Naive thymus-derived CD8-positive, alpha-beta T cell (primary cell): ENCODE measurements at places on chromosomes 16 and 17. TPM values are rescaled to one million over a fixed set of nuclear protein-coding genes. Genes with fewer than 3 reads are reported as not detected.

DNA sequence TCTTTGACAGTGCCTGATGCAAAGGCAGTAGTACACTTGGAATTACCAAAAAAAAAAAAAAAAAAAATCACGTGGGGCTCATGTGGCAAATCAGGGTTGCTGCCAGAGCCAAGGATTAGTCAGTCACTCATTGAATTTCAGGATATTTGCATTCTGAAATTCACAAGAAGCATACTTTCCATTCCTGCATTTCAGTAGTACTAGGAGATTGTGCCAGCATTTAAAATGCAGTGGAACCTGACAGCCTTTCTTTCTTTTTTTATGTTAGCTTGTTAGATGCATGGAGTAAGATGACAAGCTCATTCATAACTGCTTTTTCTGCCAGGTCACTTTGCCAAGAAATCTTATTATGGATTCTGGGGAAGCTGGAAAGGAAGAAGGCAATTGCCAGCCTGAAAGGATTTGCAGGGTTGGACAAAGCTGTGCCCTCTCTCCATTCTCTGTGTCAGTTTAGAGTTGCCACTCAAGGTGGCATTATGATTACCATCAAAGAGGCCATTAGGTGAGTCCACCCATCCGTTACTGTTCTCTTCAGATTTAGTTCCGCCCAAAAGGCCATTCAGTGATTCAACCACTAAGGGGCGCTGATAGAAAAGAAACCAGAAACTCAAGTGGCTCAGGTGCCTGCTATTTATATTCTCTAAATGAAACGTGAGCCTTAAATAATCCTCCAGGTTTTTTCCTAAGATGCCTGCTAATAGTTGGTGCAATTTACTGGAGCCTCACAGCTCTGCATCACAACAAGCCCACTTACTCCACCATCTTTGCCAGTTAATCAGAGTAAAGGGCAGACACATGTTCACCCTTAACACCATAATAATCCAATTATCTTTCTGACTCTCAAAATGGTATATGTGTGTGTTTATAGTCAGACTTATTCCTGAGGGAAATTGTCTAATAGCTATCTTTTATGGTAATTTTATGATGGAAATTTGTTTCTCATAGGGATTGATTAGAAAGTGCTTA lies 59.0 kb downstream of the TANGO6 start:
- no peak for DNase-seq

DLX3 gene
- not detected for total RNA-seq

DNA sequence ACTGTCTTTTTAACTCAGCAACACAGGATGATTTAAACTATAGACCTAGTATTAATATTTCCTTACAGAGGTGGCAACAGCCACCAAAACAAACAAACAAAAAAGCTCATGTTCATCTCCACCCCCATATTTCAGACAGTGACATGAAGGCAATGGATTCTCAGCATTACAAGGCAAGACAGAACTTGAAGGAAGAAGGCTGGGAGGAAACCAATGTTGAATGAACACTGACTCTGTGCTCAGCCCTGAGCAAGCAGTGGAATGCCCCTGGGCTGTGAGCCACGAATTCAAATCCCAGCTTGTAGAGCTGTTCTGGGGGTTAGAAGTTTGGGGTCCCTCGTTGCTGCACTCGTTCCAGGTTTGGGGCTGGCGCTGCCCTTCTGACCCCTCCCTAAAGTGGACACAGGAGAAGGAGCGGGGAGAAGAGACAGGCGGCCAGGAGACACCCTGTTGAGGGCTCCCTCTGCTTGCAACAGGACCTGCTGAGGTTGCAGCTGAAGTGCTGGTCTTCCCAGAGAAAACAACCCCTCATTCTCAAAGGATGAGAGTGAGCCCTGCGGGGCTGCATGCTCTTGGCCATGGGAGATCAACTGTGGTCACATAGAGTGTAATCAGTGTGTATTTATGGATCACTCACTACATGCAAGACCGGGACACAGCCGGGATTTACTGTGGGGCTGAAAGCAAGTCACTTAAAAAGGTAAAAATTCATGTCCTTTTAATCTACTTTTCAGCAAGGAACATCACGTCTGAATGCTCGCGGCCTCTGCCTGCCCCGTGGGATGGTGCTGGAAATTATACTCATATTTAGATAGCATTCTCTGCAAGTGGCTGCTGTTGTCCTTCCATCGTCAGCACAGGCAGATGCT lies 34.3 kb downstream of the MYH3 start:
- DNase-seq: no peak

DNA sequence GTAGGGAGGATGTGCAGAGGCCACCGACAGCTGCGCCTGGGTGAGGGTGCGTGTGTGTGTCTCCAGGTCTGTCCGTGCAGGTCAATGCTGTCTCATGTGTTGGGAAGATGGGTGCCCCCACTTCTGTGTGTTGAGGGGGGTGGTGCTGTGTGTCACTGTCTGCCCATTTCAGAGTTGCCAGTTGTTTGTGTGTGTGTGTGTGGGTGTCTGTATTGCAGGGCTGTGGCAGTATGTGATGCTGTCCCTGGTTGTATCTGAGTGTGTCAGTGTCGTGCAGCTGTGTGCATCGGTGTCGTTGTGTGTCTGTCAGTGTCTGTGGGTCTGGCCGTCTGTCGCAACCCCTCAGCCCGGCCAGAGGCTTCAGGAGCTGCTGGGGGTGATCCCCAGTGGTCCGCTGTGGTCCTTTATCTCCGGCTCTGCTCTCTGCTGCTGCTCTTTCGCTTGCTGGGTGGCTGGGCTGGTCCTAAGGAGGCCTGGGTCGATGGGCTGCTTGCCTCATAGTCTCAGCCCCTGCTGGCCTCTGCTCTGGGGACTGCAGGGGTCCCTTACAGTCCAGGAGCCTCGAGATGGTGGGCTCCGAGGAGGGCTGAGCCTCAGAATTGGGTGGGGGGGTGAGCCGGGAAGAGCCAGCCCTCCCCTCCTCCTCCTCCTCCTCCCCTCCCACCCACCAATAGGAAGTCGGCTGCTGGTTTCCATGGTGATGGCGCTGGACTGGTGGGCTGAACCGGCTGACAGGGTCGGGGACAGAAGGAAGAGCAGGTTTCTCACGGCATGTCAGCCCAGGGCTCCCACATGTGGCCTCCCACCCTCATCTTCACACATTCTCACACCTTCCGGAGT lies at the start of gene TSPOAP1:
Gene TSPOAP1, minus strand, starts transcription at position 601 of the 840 bp plus-strand sequence. CDS start 875 bp downstream, outside the sequence.
- DNase-seq: peak; percentile 32

DNA sequence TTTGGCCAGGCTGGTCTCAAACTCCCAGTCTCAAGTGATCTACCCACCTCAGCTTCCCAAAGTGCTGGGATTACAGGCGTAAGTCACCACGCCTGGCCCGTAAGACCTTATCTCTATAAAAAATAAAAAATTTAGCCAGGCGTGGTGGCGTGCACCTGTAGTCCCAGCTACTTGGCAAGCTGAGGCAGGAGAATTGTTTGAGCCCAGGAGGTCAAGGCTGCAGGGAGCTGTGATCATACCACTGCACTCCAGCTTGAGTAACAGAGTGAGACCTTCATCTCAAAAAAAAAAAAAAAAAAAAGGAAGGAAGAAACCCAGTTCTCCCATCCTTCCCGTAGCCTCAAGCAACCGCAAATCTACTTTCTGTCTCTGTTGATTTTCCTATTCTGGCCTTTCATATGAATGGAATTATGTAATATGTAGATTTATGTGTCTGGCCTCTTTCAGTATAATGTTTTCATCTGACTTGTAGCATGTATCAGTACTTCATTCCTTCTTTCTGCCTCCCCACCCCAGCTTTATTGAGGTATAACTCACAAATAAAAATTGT lies 11.2 kb downstream of the CASC3 start:
- no peak for DNase-seq

GRCh38 chr17:45190503-45191255 lies 29.0 kb downstream of the HEXIM2 start:
- DNase-seq: no peak

RRAD gene
- total RNA-seq: not detected

DNA sequence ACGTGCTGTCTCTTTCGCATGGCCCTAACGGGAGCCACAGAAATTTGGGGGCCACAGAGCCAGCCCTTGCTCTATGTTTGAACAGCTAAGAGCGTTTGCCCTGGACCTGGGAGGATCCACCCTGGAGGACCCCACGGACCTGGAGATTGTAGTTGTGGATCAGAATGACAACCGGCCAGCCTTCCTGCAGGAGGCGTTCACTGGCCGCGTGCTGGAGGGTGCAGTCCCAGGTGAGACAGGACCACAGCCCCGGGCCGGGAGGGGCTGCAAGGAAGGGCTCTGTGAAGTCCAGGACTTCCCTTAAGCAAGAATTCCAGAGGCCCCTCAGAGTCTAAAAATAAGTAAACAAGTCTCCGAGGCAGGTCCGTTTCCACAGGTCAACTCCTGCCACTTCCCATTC lies 11.9 kb downstream of the CDH15 start:
- DNase-seq: no peak

DNA sequence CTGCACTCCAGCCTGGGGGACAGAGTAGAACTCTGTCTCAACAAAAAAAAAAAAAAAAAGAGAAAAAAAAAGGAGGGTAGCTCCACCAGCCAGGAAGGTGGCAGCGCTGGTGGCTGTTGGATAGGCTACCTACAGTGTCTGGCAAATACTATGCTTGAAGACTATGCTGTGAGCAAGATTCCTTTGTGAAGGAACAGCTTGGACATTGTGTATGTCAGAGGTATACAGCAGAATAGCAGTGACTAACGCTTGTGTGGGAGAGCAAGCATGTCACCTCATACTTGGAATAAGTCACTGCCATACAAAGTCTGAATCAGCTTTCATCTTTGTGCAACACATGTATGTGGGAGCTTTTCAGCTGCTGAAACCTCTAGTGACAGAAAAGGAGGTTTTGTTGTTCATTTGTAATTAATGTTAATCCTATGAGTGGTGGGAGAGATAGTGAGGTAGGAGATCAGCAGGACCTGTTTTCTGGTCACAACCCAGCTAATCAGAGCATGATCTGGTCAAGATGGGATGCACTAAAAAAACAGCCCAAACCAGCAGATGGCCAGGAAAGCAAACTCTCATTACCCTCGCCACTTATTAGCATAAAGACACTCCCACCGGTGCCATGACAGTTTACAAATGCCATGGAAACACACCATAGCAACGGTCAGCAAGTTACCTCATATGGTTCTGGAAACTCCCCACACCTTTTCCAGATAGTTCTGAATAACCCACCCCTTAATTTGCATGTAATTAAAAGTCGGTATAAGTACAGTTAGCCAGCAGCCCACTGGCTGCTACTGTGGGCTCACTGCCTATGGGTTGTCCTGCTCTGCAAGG lies 6.8 kb upstream of the ITGAD start:
- no peak for DNase-seq

DNA sequence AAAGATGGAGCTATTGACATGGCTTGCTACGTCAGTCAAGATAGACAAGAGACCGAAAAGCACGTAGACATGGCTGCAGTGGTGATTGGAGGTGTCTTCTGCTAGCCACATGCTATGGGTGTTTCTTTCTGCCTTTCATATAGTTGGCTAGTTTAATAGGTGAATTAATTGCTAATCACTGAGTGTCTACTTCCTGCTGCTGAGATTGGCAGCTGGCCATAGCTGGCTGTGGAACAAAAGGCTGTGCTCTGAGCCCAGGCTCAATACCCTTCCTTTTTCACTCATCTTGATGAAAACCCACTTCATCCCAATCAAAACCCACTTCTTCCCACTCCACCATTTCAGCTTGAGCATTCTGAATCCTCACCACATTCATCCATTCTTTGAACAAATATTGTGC lies 221.4 kb upstream of the MAF start:
- DNase-seq: no peak

DNA sequence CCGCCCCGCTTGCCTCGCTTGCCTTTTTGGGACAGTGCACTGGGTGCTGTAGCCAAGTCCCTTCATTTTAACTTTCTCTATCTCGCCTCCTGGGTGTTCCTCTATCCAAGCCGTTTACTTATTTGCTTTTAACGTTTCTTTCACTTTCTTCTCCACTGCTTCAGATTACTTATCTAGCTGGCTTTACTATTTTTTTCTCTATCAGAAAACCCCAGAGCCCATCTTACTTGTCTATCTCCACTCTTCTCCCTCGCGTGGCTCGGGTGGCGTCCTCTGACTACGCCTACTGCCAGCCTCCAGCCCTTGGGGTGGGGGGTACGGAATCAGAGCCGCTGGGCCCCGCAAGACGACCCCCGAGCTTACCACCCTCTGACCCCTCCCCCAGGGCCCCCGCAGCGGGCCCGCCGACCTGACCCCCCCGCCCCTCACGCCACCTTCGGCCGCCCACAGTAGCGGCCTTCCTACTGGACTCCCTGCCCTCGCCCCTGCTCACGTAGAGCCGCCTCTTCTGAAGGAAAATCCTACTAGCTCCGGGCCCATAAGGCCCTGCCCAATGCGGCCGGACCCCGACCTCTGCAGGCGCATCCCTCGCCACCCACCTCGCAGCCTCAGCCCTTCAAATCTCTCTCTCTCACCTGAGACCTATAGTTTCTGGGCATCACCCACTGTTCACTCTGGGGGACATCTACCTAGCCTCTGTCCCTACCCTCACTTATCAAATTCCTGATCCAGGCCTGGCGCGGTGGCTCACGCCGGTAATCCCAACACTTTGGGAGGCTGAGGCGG lies 1.0 kb upstream of the SLC12A4 start:
- no peak for DNase-seq

- no peak for DNase-seq
Measured at GRCh38 chr16:78619811-78620210, 520.4 kb downstream of the WWOX start.

DNA sequence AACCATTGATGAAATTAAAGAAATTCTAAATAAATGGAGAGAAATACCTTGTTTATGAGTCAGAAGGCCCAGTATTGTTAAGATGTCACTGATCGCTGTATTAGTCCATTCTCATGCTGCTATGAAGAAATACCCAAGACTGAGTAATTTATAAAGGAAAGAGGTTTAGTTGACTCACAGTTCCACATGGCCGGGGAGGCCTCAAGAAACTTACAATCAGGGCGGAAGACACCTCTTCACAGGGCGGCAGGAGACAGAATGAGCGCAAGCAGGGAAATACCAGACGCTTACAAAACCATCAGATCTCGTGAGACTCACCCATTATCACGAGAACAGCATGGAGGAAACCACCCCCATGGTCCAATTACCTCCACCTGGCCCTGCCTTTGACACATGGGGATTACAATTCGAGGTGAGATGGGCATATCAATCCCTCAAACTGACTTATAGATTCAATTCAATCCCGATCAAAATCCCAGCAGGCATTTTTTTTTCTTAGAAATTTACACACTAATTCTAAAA lies 157.2 kb downstream of the ENGASE start:
- DNase-seq: no peak

DNA sequence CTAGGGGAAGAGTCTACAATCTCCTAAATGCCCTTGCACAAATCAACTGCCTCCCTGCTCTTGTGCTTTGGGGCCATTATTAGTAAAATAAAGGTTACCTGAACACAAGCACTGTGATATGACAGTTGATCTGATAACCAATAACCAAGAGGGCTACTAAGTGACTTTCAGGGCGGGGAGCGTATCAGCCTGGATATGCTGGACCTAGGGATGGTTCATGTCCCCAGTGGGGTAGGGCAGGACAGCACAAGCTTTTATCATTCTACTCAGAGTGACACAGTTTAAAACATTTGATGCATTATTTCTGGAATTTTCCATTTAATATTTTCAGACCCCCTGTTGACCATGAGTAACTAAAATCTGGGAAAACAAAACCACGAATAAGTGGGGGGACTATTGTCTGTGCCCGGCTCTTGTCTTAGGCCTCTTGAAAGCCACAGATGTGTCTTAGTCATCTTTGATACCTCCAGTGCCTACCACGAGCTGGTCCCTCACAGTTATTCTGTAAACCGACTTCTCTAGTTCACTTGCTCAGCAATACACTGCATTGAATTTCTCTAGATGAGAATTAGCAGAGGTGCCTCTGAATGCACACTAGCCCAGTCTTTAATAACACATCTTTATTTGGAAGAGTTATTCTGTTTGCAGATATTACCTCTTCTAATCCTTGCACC lies 94.6 kb upstream of the DHX40 start:
- DNase-seq: no peak

KCNJ2 gene
- not detected for total RNA-seq

- no peak for DNase-seq
Measured at GRCh38 chr16:63720848-63721247, 1401.0 kb downstream of the CDH11 start.

PIRT gene
- not detected for total RNA-seq

PDE6G gene
- 5.8 TPM for total RNA-seq
